ENCODE measurements at places on chromosomes 3 and 15. TPM values are rescaled to one million over a fixed set of nuclear protein-coding genes. Genes with fewer than 3 reads are reported as not detected.

The APOD gene
- 1.3 TPM for total RNA-seq

The PPP1R2 gene
- total RNA-seq: 60.2 TPM

The PRR23A gene
- not detected for total RNA-seq

The ITGB5 gene
- total RNA-seq: 88.3 TPM

The CADPS gene
- under 0.01 TPM for total RNA-seq

The GPR149 gene
- total RNA-seq: not detected

The NAALADL2 gene
- 1.5 TPM for total RNA-seq

The OR5H14 gene
- total RNA-seq: not detected

The ARF4 gene
- total RNA-seq: 162 TPM

The HYKK gene
- total RNA-seq: 1.8 TPM

The TIMP4 gene
- total RNA-seq: not detected

The AGTR1 gene
- total RNA-seq: under 0.01 TPM

Measured in epithelial cell of umbilical artery (primary cell).